ENCODE measurements at places on chromosomes 5 and 9.

DNA sequence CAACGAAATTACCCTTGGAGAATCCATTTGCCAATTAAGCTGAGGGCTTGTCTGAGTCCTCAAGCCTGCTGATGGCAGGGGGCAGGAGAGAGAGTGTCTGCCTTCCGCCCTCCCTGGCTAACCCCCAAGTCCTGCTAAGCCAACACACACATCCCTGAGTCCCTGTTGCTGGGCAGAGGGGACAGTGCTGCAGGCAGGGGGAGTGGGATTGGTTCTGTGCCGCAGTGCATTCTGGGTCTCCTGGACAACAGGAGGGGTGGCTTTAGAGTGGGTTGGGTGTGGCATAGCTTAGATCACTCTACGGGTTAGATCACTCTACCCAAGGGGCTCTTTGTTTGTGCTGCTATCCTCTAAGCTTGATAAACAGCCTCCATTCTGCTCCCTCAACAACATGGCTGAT lies 427.7 kb downstream of the CDK5RAP2 start:
- DNase-seq, result peak; percentile 7

DNA sequence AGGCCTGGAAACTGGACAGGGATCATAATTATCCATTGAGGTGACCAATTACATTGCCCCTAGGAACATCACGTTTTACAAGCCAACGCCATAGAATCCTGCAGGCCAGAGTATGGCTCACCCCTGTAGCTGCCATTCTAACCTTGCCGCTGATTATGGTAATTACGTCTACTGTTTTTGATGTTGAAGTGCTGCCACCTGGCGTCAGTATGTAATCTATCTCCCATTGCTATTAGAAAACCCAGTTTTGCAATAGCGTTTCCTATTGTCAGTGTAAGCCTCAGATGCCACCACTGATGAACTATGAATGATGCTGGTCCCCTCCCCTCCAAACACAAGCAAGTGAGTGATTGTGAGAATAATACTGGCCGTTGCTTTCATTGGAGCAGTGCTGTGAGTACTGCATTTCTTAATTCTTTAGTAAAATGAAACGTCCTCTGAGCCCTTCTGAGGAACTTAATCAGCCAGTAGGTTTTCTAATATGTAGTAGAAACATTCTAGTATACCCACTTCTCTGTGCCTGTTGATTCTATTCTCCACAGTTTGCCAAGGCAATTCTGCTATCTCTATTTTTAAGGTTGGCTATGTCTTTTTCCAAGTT lies 100.5 kb upstream of the NMUR2 start:
- DNase-seq, result peak; percentile 33

GRCh38 chr5:59532979-59533729 lies 360.4 kb downstream of the PDE4D start:
- DNase-seq, result no peak

- no peak for DNase-seq
Observed at GRCh38 chr5:113133211-113133975, 156.8 kb downstream of the DCP2 start.

DNA sequence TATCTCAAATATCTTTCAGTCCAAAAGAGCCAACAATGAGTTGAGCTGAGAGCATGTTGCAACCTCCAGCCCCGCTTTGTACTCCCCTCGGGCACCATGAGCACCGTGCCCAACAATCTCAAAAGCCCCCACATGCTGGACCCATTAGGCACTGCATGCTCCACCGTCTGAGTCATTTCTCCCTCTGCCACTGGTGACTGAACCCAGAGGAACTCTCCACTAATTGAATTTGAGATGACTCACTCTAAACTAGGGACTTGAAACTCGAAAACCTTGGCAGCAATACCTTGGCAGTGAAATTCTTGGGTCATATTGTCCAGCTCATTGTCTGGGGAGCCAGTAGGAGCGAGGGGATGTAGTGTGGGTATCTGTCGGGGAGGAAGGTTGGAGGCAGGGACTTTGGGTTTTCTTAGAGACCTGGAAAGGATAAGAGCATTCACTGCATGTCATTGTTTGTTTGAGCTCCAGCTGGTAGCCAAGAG lies 49.9 kb upstream of the SLIT3 start:
- peak; percentile 99 for DNase-seq

GRCh38 chr5:4584982-4585381 lies 555.1 kb upstream of the ADAMTS16 start:
- peak; percentile 97 for DNase-seq

DNA sequence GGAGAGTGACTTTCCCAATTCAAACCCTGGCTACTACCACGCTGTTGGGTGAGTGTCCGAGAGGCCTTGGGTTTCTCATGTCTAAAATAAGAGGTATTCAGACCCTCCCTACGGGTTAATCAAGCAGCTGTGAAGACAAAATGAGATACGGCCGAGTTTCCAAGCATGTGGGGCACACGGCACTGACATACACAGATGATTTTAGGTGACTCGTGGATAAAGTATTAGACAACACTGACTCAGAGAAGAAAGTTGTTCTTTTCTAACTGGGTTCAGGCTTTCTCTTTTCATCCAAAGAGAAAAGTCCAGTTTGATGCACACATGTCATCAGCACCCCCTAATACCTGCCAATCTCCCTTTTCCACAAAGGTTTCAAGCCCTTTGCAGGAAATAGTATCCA lies 15.6 kb downstream of the FOXI1 start:
- peak; percentile 21 for DNase-seq

DNA sequence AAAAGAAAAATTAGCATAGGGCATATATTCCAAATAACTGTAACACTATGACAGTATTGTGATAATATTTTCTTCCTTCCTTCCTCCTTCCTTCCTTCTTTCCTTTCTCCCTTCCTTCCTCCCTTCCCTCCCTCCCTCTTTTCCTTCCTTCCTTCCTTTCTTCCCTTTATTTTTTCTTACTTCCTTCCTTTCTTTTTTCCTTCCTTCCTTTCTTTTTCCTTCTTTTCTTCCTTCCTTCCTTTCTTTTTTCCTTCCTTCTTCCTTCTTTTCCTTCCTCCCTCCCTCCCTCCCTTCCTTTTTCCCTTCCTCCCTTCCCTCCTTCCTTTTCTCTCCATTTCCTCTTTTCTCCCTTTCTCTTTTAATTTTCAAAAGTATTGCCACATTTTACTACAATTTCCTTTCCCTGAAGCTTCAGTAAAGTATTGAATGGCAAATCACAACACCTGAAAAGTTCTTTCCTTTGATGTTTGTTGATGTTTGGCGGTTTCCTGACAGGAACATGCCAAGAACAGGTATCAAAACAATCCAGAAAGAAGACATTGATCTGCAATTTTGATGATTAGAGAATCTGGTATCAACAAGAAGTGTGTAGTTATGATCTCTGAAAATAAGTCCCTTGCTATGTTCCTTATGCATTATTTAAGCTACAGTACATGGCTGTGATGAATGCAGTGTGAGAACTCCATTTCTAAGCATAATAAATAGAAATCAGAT lies 253.1 kb upstream of the EDIL3 start:
- DNase-seq, result no peak

- peak; percentile 16 for DNase-seq
Observed at GRCh38 chr5:165573445-165573844, 2068.0 kb downstream of the MAT2B start.

DNA sequence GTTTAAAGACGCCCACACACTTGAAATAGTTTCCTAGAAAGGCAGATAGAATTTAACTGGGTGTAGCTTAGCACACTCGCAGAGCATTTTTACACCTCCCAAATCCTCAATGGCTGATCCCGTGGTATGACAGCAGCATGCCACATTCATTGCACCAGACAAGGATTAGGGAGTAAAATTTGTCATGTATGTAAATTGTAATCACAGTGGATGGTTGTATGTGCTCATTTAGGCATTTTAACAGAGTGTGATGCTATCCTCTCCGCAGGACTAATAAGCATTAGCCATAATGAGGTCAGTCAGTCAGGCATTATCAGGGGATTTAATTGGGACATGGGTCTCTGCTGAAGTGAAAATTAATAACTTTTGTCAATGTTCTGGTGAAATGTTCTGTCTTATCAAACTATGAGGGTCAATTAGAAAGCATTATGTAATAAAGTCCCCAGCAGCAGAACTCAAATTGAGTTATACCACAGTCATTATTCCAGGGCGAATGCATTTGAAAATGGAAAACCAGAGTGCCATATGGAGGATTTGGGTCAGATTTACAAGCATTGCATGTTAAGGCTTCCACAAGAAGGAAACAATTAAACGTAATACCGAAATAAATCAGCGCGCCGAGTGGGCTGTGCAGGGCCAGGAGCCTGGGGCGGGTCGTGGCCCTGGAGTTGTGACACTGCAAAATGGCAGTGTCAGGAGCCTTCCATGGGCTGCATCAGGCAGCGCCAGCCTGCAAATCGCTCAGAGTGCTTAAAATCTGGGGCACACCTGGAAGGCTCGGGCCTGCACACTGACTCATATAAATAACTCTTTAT lies 602.2 kb downstream of the BNC2 start:
- DNase-seq, result no peak

GRCh38 chr9:114684036-114684435 lies 2.0 kb upstream of the TEX48 start:
- no peak for DNase-seq

DNA sequence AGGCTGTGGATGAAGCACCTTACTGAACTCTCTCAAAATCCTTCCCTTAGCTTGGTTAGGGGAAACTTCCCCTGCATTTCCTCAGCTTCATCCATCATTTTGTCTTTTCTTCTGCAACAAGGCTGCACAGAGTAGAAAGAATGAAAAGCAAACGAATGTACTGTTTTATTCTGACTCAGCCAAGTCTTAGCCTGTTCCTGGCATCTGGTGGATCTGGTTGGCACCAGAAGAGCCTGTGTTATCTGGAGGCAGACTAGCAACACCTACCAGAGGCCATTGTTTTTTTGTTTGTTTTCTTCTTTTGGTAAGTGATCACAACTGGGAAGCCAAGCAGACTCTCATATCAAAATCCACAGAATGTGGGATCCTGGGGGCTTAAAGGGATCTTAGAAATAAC lies 200.7 kb downstream of the FANCC start:
- no peak for DNase-seq

GRCh38 chr5:129124608-129125007 lies 30.1 kb downstream of the ISOC1 start:
- no peak for DNase-seq

DNA sequence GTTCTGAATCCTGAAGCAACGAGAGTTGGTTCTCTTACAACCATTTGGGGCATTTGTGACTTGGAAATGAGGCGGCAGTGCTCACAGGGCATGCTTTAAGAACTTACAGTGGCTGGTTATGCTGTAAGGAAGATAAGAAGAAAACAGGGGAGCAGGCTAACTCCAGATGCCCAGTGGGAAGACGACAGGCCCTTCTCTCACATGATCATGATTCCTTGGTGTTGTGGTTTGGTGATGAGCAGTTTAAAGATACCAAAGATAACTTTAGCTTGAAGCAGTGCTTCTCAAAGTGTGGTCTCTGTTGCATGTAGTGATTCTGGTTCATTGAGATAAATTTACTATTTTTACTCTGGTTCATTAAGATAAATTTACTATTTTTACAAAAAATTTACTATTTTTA lies 2.6 kb upstream of the HABP4 start:
- DNase-seq, result no peak

- no peak for DNase-seq
Observed at GRCh38 chr5:121396716-121397115, 455.0 kb upstream of the FTMT start.

DNA sequence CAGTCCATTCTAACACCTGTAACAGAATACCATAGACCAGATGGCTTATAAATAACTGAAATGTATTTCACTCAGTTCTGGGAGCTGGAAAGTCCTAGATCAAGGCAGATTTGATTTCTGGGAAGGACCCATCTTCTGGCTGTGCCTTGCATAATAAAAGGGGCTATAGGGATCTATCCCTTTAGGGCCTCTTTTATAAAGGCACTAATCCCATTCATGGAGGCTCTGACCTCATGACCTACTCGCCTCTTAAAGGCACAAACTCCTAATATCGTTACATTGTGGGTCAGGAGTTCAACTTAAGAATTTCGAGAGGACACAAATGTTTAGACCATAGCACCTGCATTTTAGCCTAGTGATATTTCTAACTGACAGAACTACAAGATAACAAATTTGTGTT lies 619.0 kb downstream of the CDH18 start:
- no peak for DNase-seq

GRCh38 chr5:145960848-145961600 lies 24.6 kb downstream of the SH3RF2 start:
- DNase-seq, result peak; percentile 76

DNA sequence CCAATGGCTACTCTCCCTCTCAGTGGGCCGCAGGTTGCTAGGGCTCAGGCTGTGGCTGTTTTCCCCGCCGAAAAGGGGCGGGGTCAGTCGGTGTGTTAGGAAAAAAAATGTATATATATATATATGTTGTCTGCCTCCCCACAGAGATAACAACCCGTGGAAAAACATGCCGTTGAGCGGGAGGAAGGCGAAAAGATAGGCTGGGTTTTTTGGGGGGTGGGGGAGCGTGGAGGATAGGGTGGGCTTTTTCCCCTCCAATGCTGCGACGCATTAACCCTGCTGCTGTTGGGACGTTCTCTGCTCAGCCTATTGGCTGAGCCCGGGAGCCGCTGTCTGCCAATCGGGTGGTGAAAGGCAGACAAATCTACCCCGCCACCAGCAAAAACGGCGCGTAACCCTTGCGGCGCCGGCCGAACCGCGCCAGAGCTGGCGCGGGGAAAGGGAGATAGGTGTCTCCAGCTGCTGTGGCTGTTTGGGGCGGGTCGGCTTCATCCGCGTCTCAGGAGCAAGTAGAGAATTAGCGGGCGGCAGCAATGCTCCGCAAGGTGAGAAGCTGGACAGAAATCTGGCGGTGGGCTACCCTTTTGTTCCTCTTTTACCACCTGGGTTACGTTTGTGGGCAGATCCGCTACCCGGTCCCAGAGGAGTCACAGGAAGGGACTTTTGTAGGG lies at the start of gene PCDHGC4:
Gene PCDHGC4, plus strand, starts transcription at position 390 of the 671 bp plus-strand sequence. Its CDS starts 144 bp downstream, at position 534.
- DNase-seq, result peak; percentile 41

- peak; percentile 29 for DNase-seq
Observed at GRCh38 chr5:132070460-132071337, 2.9 kb upstream of the CSF2 start.

DNA sequence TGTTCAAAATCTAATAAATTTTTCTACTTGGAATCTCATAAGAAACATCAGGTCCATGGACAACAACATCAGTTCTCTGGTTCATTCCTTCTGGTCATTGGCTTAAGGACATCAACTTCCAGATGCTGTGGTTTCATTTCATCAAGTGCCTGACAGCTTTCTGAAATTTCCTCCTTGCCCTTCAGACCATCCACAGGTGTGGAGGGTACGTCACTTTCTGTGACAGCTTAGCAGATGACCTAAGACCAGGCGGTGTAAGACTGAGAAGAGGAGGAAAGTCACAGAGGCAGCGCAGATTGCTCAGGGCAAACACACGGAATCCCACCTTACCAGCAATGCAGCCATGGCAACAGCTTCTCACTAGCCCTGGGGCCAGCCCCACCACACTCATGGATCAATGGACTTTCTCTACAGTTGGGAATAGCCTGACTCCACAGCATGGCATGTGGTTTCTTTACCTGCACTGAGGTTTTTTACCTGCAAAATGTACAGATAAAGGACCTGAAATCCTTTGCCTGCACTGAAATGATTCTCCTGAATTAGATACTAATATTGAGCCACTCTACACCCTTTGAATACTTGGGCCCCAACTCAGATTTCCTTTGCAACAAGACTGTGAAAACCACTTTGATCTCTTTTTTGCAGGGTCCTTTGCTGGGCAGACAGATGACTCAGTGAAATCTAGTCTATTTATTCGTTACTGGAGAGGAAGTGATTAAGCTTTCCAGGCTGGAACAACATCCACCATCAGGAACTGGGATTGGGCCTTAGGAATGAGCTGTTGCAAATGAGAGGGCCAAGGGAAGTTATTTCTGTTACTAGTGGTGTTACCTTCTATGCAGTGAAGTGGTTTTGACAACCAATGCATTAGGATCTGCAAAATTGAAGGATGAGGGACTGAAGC lies 26.9 kb downstream of the TICAM2 start:
- DNase-seq, result peak; percentile 92
